ENCODE measurements at places on chromosomes 7 and 10.

- no peak for DNase-seq
These were observed 71.0 kb downstream of the DLG5 start for GRCh38 chr10:77855404-77856155.

- no peak for DNase-seq
These were observed 505 bp upstream of the FAM204A start for GRCh38 chr10:118342638-118343020.

- DNase-seq: no peak
These were observed 1402.5 kb upstream of the CELF2 start for GRCh38 chr10:9615189-9615588.

- DNase-seq: no peak
These were observed 16.3 kb upstream of the SRGN start for GRCh38 chr10:69071610-69072009.

DNA sequence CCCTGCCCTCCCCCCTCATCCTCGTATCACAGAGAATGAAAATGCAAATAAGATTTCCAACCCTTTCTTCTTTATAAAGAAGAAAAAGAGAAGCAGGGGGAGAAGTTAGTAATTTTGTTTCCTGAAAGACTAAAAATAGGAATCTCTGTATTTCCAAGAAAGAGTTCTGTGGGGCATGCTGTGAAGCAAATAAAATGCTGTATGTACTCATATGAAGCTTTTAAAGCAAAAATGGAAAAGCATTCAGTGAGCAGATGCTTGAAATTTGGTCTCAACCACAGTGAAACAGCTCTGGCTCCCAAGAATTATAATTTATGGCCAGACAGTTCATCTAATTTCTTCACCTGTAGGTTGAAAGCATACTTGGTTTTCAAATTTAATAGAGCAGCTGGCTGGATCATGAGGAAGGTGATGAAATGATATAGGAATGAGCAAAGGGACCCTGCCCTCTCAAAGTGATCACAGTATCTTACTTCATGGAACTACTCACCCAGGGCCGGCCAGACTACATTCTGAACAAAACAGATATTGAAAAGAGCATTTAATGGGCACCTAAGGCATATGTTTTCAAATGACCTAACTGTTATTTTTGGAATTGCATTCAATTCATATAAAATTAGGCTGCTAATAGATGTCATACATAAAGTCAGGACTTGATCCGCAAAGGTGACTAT is 31.4 kb downstream of the SVIL start:
- DNase-seq: no peak

DNA sequence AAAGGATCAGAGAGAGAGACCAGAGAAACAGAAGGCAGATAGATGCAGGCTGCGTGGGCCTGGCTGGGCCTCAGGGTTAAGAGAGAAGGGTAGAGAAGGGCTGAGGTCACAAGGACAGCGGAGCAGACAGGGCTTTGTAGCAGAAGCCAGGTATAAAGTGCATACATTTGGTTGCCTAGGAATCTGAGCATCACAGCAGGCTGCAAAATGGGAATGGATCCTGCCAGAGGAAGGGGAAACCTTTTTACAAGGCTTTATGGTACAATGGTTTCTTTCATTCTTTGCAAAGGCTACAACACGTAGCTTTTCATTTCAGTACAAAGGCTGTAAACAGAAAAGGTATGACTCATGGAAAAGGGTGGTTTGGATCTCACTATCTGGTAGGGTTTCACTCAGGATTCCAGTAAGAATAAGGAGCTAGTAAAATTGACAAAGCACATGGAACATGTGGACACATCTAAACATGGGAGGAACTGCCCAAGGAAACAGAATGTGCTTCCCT is 275.1 kb downstream of the DOCK4 start:
- peak; percentile 18 for DNase-seq

- DNase-seq: peak; percentile 8
These were observed 356.4 kb downstream of the TNS3 start for GRCh38 chr7:47225387-47226131.

- no peak for DNase-seq
These were observed 45.3 kb downstream of the LRRC72 start for GRCh38 chr7:16571941-16572340.

DNA sequence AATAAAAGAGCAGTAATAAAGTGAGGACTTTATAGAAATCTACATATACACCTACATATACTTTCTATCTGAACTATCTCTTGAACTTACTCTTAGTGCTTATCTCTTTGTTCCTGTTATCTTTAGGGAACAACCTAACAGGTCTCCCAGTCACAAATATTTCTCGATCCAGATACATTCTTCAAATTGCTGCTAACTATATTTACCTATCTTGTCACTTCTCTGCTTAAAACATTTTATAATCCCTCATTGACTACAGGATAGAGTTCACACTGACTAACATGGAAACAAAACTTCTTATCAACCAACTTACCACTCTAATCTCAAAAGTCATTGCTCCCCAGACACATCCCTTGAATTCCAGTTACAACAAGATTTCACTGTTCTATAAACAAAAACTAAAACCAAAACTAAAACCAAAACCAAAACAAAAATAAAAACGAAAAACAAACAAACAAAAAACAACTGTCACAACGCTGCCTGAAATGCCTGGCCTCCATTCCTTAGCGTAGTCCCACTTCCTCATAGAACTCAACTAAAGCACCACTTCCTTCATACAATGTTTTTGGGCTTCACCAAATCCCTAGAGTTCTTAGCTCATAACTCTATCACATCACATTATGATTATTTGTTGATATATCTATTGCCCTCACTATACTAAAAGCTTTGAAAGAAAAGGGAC is 134.7 kb downstream of the SEMA3D start:
- DNase-seq: no peak

DNA sequence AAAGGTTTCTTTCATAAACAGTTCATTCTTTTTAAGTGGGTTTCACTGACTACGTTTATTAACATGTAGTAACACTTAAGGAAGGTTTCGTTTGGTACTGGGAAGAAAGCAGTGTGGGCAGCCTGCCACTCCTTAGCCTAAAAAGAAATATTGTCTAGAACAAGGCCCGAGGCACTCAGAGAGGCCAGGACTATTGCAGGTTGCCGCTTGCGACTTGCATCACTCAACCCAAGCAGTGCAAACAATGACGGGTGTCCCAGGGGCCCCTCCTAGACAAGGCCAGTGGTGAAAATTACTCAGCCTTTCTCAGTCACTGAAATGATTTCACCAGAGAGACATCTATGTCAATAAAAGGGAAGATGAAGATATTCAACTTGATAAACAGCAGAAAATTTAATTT is 243.9 kb downstream of the SNX13 start:
- DNase-seq: peak; percentile 97

DNA sequence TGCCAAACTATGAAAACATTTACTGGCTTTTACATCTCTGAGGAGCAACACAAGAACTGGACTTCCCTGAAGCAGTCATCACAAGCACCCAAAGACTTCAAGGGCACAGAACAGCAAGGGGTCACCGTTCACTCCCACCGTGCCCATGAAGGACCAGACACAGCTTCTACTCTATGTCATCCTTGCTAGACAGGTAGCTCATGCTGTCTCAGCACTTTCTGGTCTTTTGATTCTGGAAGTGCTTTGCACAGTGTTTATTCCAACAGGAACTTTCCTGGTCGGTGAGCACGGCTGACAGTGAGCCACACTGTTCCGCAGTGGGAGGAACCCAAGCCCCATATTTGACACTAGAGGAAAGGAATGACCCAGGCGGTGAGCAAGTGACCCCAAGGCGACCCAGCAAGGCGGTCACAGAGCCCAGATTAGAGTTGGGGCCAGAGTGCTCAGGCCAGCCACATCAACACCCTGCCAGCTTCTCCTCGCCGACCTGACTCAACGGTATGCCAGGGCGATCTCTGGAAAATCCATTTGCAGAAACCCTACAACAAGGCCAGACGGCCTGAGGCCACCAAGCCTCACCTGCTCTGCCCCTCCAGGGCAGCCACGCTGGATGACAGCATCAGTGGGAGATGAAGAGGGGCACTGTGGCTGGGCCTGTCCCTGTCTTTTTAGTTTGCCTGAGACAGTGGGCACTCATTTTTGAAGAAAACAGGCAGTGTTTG is 318.6 kb downstream of the TCERG1L start:
- no peak for DNase-seq

GRCh38 chr7:22181663-22182062 is 175.3 kb downstream of the RAPGEF5 start:
- DNase-seq: no peak

GRCh38 chr10:75210282-75211006 is at the start of gene VDAC2:
TSS of gene VDAC2 (plus strand) at chr10:75210796. CDS start at chr10:75211159, 363 bp downstream.
- peak; percentile 46 for DNase-seq

DNA sequence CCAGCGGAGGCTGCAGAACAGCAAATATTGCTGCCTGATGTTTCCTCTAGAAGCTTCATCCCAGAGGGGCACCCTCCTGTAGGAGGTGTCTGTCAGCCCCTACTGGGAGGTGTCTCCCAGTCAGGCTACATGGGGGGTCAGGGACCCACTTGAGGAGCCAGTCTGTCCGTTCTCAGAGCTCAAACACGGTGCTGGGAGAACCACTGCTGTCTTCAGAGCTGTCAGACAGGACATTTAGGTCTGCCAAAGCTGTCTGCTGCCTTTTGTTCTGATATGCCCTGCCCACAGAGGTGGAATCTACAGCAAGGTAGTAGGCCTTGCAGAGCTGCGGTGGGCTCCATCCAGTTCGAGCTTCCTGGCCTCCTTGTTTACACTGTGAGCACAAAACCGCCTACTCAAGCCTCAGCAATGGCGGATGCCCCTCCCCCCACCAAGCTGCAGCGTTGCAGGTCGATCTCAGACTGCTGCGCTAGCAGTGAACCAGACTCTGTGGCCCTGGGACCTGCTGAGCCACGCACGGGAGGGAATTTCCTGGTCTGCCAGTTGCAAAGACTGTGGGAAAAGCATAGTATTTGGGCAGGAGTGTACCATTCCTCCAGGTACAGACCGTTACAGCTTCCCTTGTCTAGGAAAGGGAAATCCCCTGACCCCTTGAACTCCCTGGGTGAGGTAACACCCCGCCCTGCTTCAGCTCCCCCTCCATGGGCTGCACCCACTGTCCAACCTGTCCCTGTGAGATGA is 17.7 kb upstream of the MINDY3 start:
- DNase-seq: no peak

DNA sequence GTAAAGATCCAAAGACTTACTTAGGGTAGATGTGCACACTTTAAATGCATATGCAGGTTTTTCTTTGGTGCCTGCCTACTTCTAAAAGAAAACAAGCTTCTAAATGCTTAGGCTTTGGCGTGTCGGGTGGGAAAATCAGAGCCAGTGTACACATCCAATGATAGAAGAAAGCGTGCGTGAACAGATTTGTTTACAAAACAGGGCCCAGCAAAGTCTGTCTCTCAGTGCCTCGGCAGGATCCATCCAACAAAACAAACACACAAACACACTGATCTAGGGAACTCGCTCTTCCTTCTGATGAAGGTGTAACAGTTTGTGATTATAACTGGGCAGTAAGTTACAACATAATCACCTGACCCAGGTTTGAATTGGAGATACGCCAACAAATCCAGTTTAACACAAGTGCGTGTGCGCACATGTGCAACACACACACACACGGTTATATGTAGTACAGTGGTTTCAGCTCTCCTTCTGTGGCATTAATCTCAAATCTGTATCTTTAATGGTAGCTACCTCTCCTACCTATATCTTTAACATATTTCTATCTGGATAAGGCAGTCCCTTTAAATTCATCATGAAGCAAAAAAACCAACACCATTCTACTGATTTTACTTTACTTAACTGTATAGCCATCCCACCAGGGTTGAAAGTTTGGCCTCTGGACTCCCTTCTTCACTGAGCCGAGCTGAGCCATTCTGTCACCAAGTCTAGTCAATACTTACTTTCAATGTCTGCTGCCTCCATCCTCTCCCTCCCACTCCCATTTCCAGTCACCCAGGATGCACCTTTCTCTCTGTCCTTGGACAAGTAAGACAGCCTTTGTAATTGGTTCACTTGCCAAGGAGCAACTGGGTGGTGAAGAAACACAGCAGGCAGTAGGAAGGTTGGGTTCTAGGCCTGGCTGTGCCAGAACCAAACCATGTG is 184.4 kb upstream of the KLF14 start:
- no peak for DNase-seq

DNA sequence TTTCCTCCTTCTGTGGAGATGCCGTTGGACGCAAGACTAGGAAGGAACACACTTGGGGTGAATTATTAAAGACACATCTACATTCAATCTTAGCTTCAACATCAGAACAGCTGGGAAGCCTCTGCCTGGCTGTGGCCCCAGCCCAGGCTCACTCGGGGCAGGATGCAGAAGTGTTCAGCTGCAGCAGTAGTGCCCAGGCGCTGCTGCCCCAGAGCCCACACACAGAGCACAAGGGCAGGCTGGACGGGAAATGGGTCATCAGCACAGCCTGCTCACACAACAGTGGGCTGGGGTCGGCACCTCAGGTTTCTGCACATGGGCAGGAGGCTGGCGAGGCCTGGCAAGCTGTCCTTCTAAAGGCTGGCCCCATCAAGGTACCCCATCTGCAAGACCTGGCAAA is 42.5 kb downstream of the NOD1 start:
- no peak for DNase-seq

GRCh38 chr10:60107308-60107976 is 201.1 kb upstream of the CCDC6 start:
- no peak for DNase-seq

GRCh38 chr7:19442016-19442785 is 266.6 kb downstream of the POLR1F start:
- peak; percentile 48 for DNase-seq

DNA sequence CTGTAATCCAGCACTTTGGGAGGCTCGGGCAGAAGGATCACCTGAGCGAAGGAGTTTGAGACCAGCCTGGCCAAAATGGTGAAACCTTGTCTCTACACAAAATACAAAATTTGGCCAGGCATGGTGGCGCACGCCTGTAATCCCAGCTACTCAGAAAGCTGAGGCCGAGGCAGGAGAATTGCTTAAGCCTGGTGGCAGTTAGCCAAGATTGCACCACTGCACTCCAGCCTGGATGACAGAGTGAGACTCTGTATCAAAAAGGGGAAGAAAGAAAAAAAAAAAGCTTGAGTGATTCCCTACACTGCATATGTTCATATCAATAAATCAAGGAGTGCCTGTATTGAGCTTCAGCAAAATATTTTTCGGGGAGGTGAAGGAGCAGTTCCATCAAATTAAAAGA is 45.8 kb upstream of the SRRM3 start:
- no peak for DNase-seq

DNA sequence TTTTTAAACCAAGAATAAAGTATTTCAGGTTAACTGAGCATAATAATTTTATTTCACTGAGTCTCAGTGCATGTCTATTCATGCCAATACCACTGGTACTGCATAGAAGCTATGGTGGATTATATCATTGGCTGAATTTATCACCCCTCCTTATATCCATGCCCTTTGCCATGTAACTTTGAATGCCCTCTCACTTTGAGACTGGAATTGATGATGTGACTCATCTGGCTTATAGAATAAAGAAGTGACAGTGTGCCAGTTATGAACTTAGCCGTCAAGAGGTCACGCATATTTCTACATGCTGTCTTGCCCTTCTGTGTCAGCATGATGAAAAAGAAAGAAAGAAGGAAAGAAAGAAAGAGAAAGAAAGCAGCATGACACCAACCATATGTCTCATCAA is 20.7 kb upstream of the ABLIM1 start:
- no peak for DNase-seq
